ENCODE measurements at places on chromosomes 1 and 21. TPM values are rescaled to one million over a fixed set of nuclear protein-coding genes. Genes with fewer than 3 reads are reported as not detected.

Gene DDX20
- 6.6 TPM for total RNA-seq

DNA sequence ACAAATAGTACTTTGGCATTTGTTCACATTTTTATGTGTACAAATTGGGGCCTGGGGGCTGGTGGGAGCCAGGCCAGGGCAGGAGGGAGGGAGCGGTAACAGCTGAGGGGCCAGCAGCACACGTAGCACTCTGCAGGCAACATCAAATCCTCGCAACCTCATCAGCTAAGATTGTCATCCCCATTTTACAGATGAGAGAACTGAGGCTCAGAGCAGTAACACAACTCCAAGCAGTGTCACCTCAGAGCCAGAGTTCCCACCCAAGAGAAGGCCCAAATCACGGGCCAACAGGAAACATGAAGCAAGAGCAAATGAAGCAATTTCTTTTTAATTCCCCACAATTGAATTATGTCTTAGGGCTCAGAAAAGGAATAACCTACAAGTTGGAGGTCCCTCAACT lies 14.1 kb downstream of the IFFO2 start:
- no peak for DNase-seq

DNA sequence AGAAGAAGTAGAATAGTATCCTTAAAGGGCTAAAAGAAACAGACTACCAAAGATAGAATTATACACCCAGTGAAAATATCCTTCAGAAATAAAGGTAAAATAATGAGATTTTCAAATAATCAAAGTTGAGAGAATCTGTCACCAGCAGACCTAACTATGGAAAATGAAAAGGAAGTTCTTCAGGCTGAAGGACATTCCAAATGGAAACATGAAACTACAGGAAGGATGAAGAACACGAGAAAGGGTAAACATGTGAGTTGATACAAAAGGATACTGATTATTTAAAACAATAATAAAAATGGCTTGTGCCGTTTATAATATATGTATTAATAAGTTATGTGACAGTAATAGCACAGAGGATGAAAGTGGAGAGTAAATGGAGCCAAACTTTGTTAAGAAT lies 57.1 kb upstream of the SLFNL1 start:
- DNase-seq = no peak

DNA sequence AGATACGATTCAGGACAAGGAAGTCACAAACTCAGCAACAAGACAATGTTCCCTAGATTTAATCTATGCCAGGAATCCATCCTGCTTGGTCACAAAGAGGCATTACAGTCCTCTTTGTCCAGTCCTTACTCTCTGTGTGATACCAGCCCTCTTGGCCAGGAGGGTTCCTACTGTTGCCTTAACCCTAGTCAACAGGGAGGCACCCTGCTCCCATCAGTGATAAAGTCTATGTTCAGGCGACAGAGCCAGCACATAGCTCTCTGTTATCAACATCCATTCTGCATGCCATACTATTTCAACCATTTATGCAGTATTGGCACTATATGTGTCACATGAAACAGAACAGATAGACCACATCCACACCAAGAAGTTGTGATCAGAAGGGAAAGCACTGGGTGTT lies 4.4 kb upstream of the NPL start:
- no peak for DNase-seq

DNA sequence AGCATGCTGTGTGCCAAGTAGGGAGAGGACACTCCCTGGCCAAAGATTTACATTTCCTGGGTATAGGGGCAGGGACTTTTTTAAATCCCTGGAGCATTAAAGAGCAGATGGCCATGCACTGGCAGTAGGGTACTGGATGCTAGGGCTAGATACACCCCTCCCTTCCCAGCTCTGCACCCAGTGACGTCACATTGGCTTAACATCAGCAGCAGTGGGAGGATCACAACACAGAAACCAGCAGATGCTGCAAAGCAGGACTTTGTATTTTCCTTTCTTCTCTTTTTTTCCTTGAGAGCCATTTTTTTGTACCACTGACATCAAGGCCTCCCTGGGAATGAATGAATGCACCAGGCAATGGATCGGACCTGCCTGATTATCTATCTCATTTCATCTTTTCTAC lies 243.0 kb downstream of the KAZN start:
- DNase-seq = no peak

- DNase-seq = no peak
These were observed 33.6 kb downstream of the CD58 start for GRCh38 chr1:116537040-116537831.
